Mesothelial cell of epicardium (in vitro differentiated cells): ENCODE measurements at places on chromosomes 11 and 22.

DNA sequence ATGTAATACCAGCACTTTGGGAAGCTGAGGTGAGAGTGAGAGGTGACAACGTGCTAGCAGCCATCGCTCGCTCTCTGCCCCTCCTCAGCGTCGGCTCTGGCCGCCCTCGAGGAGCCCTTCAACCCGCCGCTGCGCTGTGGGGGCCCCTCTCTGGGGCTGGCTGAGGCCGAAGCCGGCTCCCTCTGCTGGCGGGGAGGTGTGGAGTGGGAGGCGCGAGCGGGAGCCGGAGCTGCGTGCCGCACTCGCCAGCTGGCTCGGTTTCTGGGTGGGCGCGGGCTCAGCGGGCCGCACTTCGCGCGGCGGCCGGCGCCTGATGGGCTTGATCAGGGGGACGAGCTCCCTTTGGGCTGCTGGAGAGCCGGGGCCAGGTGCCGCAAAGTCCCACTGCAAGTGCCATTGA lies 98.9 kb upstream of the UBASH3B start:
- DNase-seq: peak; percentile 52

DNA sequence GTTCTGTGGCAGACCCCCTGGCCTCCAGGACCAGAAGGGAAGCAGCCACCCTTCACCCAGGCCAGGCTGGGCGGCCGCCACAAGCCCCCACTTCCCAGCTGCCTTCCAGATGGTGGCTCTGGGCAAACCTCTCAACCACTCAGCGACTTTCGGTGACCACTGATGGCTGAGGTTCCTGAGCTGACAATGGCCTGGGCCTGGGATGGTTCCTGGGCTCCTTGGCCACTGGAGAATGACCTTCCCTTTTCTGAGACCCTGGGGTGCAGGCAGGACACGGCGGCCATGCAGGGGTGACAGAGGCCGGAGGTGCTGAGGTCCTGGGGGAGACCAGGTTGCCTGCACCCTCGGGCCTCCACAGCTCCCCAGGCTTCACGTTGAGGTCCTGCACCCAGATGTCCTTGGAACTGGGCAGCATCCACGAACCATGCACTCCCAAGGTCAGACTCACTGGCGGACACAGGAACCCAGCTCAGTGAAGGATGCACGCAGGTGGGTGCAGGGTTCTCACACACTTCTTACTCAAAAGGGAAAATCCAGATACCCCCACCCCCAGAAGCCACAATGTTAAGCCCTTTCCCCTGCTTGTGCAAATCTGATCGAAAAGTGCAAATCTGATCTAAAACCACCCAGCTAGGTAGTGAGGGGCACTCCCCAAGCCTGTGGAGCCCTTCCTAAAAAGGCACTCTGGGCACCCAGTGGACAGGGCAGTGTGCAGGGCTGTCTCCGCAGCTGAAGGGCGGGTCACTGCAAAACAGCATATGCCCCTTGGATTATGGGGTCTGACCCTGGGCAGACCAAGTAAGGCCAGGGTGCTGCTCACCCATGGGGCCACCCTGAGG lies 13.9 kb upstream of the PHLDA2 start:
- no peak for DNase-seq

DNA sequence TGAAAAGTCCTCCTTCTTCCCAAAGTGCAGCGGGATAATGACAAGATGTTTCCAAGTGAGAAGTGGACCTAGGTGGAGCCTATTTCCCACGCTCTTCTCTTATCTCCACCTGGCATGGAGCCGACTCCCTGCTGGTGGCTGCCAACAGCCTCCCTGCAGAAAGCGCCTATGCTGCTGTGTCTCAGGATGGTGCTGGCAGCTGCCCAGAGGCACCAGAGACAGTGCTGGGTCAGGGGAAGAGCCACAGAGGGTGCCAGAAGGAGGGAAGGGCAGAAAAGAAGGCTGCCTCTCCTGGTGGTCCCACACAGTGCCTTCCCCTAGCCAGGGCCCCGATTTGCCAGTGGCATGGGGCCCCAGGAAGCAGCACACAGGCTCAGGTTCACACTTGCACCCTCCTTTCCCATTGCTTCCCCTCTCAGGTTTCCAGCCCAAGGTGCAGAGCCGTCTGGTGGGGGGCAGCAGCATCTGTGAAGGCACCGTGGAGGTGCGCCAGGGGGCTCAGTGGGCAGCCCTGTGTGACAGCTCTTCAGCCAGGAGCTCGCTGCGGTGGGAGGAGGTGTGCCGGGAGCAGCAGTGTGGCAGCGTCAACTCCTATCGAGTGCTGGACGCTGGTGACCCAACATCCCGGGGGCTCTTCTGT lies 19.0 kb downstream of the CD5 start:
- DNase-seq: no peak

GRCh38 chr22:35409783-35410662 lies 10.1 kb downstream of the MCM5 start:
- DNase-seq: no peak

DNA sequence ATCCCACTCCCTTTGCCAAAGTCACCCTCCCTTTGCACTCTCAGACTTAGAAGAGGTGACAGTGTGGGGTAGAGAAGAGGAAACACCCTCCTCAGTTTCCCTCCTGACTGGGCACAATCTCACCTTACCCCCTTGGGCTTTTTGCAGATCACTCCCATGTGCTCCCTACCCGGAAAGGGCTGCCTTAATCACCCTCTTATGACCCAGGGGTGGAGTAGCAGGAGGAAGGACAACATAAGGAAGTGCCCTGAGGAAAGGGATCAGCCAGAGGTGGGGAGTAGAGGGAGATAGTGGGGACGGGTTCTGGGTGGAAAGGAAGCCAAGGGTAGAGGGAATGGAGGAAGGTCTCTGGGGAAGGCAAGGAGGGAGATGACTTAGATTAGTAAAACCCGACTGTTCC lies 52.0 kb downstream of the NRXN2 start:
- no peak for DNase-seq

GRCh38 chr11:96306071-96306470 lies 36.9 kb downstream of the MAML2 start:
- DNase-seq: no peak

- no peak for DNase-seq
Observed at GRCh38 chr22:47091246-47091651, 328.8 kb downstream of the TBC1D22A start.

GRCh38 chr22:30426388-30427353 lies 1.1 kb downstream of the MTFP1 start:
- peak; percentile 60 for DNase-seq

DNA sequence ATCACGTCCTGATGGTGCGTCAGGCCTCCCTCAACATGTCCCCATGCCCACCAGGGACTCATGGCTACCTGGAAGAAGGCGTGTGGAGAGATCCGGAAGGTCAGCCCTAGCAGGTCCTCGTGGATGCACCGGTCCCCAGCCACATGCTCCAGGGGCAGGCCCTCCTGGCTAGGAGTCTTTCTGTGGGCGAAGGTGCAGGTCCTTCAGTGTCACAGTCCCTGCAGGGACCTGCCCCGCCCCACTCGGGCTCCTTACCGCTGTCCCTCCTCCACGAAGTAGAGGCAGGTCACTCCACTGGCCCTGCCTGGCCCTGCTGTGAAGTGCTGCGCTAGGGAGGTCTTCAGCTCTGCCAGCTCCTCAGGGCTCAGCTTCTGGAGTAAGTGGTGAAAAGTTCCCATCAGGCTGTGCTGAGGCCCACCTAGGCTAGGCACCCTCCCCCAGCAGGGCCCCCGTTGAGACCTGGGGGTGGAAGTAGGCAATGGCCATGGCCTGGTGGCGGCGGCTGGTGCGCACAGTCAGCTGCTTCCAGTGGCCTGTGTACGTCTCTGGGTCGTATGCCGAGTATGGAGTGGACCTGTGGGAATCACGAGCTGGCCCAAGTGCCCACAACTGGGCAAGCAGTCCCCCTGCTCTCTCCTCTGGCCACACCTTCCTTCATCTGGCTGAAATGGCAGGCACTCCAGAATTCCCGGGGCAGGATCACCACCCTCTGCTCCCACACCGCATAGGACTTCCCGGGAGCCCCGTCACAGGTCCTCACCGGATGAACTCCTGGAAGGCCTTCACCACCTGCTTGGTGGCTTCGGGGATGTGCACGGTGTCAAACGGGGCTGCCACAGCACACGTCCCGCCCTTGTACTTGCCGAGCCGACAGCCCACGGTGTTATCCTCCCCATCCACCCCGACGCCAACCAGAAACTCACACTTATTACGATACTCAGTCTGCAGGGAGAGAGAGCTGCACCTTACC lies 1.1 kb upstream of the RANBP1 start:
- no peak for DNase-seq

DNA sequence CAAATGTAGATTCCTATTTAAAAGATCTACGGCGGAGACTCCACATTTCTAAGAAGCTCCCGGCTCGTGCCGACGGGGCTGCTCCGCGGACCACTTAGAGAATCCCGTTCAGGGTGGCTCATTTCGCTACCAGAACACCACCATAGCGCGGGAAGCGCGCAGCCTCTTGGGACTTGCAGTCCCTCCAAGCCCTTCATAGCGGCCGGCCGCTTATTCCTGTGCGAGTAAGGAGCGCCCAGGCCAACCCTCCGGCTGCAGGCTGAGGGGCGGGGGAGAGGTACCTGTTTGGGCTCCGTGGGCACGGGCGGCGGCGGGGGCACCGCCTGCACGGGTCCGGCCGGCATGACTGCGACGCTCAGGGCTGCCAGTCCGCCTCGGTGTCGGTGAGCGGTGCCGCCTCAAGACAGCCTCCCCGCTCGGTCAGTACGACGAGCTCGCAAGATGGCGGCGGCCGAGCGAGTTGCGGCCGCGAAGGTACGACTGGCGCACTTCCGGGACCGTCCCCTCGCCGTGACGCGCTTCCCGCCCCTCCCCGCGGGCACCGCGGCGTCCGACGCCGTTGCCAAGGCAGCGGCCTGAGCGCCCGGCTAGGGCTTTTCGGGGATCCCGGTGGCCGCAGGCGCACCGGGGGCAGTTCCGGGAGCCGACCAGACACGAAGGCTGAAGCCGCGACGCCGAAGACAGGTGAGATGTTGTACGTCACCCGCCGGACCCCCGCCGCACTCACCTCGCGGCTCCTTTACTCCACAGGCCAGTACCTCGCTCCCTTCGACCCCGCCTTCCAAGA lies at the start of the genes CCDC157 and SF3A1:
TSS of gene CCDC157 (plus strand) at position 559 of the 787 bp plus-strand sequence. CDS start 8,994 bp downstream, outside the sequence.
TSS of gene SF3A1 (minus strand) at position 446 of the 787 bp plus-strand sequence. CDS start at position 344, 102 bp downstream.
- DNase-seq: peak; percentile 89

DNA sequence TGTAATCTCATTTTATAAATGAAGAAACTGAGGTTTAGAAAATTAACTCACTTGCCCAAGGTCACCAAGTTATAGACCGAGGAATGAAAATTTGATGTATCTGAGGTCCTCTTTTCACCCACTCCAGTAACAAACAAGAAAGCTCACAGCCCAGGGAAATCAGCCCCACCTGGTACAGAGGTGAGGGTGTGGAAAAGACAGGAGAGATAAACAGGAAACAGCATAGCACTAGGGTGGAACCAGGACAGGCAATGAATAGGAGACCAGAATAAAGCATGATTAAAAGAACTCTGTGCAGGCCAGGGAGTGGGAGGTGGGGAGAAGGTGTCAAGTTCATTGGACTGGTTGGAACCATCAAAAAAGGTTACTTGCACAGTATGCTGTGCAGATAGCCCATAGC lies 46.2 kb upstream of the SMCO4 start:
- no peak for DNase-seq

GRCh38 chr11:92136797-92137196 lies 87.8 kb upstream of the FAT3 start:
- no peak for DNase-seq
